ENCODE measurements at places on chromosomes 12 and 14.

DNA sequence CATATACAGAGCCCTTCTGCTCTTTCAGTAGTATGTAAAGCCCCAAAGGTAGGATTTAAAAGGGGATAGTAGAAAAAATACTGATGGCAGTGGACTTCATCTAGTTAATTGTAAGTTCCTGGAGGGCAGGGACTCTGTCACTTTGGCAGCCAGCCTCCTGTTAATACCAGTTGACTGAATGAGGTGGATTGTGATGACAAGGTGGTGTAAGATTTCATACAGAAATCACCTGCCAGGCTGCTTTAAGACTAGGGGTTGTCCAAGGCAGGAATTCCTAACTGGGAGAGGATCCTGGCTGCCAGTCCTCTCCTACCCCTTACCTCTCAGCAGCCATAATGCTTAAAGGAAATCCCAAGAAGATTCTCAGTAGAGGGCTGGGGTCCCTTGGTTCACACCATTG, 7.3 kb downstream of the DYRK2 start:
- DNase-seq: no peak

DNA sequence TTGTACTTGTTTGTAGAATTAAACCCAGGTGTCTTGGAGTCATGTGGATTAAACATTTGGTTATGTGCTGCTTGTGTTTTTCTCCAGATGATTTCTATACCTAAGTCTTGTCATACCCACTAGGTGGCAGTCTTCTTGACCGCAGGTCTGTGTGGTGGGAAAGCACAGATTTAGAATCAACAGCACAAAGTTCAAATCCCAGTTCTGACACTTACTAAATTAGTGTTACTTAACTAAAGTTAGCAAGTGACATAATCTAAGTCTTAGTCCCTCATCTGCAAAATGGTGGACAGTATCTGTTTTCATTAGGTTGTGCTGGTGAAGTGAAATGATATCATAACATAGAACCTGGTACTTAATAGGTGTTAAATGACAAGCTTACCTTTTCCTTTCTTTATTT, 151.0 kb upstream of the ARHGAP5 start:
- DNase-seq: no peak

DNA sequence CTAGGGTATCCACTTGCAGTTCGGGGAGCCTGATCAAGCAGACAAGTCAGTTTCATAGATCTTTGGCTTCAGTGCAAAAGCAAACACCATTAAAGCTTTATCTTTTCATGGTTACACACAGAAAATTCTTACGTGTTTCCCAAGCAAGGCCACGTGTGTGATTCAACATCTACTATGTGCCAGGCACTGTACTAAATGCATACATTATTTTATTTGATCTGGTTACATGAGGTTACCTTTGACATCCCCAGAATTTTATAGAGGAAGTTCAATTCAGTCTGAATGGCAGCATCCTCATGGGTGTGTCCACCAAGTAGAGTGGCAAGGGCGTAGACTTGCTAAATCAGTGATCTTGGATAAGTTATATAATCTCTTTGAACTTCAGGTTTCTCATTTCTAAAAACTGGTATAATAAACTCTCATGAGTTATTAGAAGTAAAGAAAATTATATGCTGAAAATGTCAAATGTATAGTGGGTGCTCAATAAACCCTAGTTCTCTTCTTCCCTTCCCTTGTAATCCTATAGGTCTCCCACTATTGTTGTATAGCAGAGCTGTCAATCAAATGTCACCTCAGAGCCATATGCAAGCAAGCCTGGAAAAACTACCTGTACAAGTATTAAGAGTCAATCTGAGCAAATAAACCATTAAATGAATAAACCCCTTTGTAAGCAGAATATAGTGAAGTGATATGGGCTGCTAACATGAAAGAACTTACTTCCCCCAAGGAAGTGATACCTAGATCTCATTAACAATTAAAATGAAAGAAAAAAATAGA, 50.3 kb upstream of the TMX1 start:
- DNase-seq: no peak

DNA sequence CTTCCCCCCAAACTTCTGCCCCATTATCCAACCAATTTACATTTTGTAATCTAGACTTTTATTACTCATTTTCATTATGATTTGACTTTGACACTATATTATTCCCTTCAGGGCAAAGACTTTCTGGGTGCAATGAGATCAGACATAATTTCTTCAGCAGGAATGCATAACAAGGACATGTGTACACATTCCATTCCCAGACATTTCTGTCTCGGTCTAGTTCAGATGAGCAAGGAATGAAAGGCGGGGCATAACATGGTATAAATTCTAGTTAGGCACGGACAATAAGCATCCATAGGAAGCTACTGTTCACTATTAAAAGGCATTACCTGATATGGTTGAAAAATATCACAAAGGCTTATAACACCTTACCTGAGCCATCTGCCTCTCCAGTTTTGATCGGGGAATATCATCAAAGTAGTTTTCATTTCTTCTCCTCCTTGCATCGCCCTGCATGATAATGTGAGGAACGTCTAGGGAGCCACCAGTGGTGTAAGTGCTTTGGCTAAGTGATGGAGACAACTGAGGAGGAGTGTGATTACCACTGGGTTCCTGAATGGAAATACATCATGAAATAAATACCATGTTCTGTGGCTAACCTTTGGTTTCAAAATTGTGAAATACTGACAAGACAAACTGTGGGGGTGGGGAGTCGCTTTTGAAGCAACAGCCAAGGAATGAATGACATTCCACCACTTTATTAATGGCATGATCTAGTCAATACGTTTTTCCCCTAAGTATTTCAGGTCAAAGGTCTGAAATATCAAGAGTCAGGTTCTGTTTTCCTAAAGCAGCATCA, 183.9 kb downstream of the APAF1 start:
- DNase-seq: no peak

DNA sequence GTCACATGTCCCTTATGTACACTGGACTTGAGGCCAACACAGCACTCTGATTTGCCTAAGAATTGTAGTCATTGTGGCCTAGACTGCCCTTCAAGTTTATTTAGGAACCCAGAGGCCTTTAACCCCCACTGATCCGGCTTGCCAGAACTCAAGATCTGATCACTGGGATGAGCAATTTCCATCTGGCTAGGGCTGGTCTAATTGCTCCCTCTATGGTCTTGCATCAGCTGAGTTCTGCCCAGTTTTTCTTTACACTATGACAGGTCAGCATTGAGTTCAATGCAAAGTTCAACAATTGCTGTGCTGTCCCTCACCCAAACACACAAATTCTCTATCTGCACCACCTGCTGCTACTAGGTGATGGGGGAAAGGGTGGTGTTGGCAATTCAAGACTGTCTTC, 146.9 kb upstream of the MDGA2 start:
- DNase-seq: no peak

DNA sequence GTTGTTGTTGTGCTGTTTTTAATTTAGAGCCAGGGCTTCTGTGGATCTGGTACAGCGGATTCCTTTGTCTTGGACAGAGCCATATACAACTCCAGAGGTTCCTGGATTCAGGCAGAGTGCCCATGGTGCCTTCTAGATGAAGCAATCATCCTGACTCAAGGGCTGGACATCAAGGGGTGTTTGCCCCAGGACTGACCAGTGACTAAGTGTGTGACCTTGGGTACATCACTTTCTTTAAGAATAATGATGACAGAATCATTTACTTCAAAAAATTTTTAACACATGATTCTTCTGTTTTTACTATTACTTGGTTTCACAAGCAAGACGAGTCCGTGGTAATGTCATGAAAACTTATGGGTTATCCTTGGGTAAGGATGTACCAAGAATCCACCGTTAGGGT, 397.3 kb downstream of the ZFP36L1 start:
- DNase-seq: no peak

DNA sequence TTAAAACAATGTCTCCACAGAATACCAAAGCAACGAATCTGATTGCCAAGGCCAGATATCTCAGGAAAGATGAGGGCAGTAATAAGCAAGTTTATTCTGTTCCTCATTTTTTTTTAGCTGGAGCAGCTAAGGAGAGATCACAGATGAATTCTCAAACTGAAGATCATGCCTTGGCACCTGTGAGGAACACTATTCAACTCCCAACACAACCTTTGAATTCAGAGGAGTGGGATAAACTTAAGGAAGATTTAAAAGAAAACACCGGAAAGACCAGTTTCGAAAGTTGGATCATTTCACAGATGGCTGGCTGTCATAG, 994 bp downstream of the PRORP start:
- no peak for DNase-seq

GRCh38 chr12:97142737-97143410, 235.8 kb downstream of the NEDD1 start:
- DNase-seq: no peak

Measured in mesothelial cell of epicardium (in vitro differentiated cells).